Activated CD4-positive, alpha-beta T cell treated with anti-CD3 and anti-CD28 coated beads, Interleukin-2, amount 10 ng/mL, durations not matched to agents 24 days and 14 days (primary cell): ENCODE measurements at places on chromosomes 4 and X.

- DNase-seq, result no peak
Observed at GRCh38 chr4:55756208-55756607, 63.4 kb upstream of the EXOC1L start.

GRCh38 chr4:57234252-57234775 lies 124.1 kb upstream of the IGFBP7 start:
- DNase-seq, result no peak

DNA sequence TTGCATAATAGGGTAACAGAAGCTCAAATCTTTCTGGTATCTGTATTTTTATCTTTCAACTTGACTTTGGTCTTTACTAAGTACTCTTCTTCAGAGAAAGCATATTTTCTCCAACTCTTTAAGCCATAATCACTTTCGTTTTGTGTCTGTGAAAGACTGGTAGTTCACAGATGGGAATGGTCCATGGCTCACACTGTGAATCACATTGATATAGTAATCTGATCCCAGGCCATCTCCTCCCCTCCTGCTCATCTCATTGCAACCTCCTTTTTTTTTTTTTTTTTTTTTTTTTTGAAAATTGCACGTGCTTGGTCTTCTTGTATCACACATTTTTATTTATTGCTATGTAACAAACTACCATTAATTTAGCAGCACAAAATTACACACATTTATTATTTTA lies 694.5 kb upstream of the SLIT2 start:
- no peak for DNase-seq

DNA sequence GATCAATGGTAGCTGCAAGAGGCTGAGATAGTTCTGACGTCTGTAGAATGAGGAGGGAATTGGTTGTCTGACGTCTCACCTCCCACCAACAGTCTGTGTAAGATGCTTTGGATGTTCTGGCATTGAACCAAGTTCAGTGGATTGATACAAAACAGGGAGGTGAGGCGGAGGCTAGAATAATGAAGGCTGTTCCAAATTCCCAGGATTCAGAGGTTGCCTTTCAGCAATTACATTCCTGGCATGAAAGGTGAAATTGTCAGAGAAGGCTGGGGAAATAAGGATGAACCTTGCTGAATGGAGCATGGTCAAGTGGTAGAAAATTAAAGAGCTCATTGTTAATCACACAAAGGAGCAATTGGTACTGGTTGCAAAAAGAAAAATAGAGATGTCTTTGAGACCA lies 241.6 kb downstream of the FBXW7 start:
- no peak for DNase-seq

DNA sequence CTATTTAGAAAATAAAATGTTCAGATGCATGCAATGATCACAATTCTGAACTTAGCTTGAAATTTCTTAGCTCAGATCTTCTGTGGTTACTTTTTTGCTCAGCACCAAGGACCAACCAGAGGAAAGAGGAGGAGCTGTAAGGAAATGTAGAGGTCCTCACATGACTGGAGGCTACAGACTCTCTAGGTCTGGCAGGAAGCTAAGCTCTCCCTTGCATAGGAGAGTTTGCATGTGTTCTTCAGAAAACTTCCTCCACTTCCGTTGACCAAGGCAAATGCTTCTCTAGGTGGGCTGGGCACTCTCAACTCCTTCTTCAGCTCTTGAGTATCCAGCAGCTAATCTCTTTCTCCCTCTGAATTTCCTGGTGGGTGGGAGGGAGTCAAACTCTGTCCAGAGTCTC lies 119.6 kb downstream of the BTC start:
- DNase-seq, result no peak

- DNase-seq, result peak; percentile 28
Observed at GRCh38 chr4:118787844-118788380, 48.0 kb downstream of the SEC24D start.

DNA sequence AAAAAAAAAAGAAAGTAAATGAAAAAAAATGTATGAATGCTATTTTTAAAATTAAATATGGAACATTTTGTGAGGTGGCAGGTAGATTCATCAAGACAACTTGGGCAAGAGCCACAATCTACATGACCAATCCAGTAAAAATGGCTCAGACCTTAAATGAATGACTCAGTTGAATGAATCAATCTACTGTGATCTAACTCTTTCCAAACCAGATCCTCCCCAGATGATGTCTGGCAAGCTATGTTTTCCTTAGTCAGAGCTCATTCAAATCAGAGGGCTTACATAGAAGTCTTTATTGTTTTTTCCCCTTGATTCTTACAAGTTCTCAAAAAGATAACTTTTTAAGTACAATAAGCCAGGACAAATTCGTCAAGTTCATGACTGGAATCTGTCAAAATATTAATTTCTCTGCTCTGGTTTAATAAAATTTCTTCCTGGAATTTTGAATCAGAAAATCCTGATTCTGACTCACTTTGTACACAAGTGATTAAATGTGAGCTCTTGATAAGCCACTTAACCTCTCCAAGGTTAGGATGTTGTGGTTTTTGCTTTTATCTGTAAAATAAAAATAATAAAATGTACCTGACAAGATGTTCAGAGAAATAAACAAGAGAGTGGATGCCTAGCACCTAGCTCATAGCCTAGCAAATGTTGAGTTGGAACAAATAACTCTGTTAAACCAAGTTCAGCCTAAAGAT lies 105.6 kb upstream of the SMIM31 start:
- no peak for DNase-seq
